Osteocyte (in vitro differentiated cells): ENCODE measurements at places on chromosomes 11 and 22.
A peak's percentile ranks its signal among the peaks of the same experiment; 100 is the strongest.

- H3K4me3 ChIP-seq = no peak overlapping the region
- DNase-seq = no peak
- H3K36me3 ChIP-seq = no peaks in the 10 kb centered on the region
- H3K27ac ChIP-seq = peak overlapping the region; percentile 19
Measured at GRCh38 chr11:130165601-130166456, 6.2 kb downstream of the ST14 start.

DNA sequence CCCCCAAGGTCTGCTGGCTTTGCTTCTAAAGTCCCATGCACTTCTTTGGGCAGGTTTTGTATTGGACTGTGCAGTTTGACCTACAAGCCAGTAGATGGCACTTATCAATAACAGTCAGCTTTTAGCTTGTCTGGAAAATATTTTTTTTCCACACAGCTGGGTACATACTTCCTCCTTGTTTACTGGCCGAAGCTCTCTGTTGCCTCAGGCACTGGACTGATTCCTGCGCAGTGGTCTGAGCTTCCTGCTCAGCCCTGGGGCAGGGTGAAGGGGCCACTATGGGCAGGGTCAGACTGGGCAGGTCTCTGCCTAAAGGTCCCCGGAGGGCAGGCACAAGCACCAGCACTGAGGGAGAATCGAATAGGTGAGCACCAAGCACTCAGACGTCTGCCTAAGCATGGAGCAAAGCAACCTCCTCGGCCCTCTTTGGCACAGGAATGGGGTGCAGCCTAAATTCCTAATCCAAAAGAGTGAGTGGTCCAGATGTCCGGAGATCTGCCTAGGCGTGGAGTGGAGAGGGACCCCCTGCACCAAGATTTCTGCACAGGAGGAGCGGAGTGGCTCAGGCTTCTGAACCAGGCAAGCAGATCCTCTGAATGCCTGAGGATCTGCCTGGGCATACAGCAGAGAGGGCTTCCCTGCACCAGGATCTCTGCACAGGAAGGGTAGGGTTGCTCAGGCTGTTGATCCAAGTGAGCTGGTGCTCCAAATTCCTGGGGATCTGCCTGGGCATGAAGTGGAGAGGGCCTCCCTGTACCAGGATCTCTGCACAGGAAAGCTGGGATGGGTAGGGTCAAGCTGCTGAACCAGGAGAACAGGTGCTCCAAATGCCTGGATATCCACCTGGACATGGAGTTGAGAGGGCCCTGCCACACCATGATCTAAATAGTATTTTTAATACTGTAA, 105.9 kb upstream of the C11orf58 start:
- H3K27me3 ChIP-seq = peaks cover 30% of the 10 kb centered on the region
- DNase-seq = no peak

DNA sequence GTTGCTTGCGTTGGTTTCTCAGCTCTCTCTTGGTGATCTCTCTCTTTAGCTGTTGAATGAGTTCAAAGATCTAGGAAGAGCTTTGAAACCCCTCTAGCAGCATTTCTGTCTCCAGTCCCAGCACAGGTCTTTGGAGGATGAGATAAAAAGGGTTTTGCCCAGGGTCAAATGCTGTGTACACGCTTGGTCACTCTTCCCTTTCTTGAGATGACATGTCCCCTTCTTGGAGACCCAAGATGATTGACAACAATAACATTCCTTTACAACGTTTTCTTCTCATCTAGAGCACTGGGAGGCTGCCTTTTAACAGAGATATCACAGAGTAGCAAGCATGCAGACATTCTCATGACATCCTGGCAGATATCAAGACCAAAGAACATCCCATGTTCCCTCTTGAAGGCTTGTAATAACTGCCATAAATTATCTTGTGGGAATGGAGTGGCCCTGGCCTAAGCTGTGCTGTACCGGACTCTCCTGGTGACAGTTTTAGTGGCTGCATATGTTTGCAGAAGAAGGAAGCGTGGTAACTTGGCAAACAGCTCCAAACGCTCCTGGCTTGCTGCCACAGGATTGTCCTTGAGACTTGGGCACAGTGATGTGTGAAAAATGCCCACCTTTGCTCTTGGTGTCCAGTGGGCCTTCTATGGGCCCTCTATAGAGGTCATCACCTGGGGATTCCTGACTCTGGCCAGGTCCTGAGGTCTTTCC, 107.8 kb downstream of the PTPRJ start:
- no peak for DNase-seq
- H3K36me3 ChIP-seq = no peaks in the 10 kb centered on the region
- no peaks in the 10 kb centered on the region for H3K27me3 ChIP-seq
- no peak overlapping the region for H3K27ac ChIP-seq
- no peak overlapping the region for H3K4me3 ChIP-seq

DNA sequence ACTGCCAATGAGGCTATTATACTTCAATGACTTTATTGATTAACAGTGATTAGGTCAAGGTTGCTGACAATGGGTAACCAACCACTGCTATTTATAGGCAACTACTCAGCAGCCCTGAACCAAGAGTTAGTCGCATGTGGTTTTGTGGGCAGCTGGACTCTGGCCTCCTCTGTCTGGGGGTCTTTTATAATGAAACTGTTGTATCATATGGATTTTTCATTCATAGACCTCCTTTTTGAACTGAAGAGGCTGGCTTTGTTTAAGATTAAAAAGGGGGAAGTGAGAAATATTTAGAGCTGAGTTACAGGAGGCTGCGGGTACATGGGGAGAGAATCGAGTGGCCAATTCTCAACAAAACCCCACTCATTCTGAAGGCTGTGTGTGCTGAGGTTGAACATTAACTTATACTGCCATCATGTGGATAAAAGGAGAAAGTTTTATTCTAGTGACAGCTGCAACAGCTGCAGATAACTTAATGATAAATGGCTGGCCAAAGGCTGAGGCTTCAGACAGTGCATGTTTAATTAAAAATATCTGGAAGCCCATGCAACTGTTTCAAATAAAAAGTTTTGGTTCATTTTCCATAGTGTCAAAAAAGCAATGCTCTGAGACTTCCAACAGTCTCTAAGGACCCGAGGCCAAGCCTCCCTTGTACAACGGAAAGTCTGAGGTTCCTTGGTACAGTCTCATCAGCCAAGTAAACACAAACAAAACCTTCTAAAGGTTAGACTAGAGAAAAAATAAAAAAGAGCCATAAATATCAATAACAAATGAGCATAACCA, 682.6 kb downstream of the KCNA4 start:
- DNase-seq = no peak
- peaks cover 7% of the 10 kb centered on the region for H3K27me3 ChIP-seq
- H3K36me3 ChIP-seq = no peaks in the 10 kb centered on the region
- peaks cover 4% of the 10 kb centered on the region for H3K4me1 ChIP-seq

GRCh38 chr11:114154271-114155047, 94.9 kb downstream of the ZBTB16 start:
- H3K27me3 ChIP-seq = no peaks in the 10 kb centered on the region
- peaks cover 15% of the 10 kb centered on the region for H3K36me3 ChIP-seq
- no peak overlapping the region for H3K27ac ChIP-seq
- H3K4me1 ChIP-seq = peaks cover 41% of the 10 kb centered on the region
